Right kidney (tissue), 9 donors: ENCODE measurements at places on chromosomes 3 and 15.
A peak's percentile ranks its signal among the peaks of the same experiment; 100 is the strongest.

GRCh38 chr3:179608931-179609720 is 4.5 kb downstream of the NDUFB5 start:
- no peak for DNase-seq

GRCh38 chr3:38843898-38844297 is 27.9 kb upstream of the SCN10A start:
- no peak for DNase-seq

DNA sequence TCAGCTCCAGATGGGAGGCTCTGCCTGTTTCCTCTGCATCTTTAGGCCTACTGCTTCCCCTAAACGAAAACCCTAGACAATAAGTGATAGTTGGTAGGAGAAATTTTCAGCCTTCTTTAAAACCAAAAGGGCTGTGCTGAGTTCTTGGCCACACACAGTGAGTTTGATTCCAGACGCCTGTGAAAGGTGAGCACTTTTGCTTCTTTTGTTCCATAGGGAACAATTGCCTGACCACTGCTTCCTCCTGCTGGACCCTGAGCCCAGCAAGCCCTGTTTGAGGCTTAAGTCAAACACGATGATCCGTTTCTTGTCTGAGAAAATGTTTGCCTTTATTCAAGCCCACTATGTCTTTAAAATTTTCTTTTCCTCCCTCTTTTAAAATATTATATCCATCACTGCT is 493.9 kb downstream of the ZIC1 start:
- DNase-seq: no peak

- DNase-seq: no peak
These were observed 155.6 kb upstream of the STT3B start for GRCh38 chr3:31377045-31377642.

GRCh38 chr3:148957586-148957985 is 33.8 kb upstream of the GYG1 start:
- DNase-seq: no peak

DNA sequence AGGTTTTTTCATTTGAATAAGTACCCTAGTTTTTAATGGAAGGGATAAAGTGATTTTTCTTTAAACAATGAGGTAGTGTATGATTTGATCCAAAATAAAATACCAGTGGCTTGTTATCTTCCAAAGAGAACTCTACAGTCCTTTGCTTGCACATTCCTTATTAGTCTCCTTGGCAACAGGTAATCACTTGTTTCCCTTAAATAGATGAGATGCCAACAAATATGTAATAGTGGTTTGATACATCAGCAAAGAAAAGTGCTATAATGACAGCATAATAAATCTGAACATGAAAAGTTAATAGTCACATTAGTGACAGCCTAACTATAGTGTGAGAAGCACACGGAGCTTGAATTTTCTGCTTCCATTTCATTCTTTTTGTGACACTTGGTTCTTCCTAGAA is 360.2 kb downstream of the ZNF385D start:
- no peak for DNase-seq

DNA sequence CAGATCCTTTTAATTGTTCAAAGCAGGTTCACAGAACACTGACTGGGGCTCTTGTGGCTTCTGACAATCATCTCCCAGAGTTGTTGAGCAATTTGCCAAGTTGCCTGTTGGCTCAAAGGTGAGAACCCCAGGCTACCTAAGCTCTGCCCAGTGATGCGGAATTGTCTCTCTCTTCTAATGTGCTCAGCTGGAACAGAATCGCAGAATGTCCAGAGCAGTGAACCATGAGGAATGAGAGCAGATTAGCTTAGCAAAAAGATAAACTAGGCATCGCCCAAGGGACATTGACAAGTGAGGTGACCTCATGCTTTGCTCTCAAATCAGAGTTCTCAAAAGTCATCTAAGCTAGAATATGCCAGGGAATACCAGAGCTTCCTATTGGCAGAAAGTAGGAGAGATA is 148.1 kb downstream of the WDR76 start:
- DNase-seq: no peak

- peak; percentile 51 for DNase-seq
These were observed 2.3 kb upstream of the VPS18 start for GRCh38 chr15:40891810-40892446.

DNA sequence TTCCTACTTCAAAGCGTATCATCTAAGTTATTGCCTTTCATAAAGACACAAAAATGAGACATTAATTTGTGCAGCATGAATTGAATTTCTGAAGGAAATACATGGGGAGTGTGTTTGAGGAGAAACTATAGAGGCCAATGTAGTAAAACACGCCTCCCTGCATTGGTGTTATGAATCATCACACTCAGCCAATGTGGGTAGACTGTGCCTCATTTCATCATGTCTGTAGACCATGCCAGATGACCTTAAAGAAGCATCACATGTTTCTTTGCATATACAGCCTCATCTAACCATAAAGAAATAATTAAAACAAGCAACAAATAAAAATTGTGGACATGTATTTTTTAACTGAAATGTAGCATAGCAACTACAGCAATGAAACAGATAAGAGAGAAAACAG is 486.0 kb upstream of the ADAMTS9 start:
- no peak for DNase-seq

DNA sequence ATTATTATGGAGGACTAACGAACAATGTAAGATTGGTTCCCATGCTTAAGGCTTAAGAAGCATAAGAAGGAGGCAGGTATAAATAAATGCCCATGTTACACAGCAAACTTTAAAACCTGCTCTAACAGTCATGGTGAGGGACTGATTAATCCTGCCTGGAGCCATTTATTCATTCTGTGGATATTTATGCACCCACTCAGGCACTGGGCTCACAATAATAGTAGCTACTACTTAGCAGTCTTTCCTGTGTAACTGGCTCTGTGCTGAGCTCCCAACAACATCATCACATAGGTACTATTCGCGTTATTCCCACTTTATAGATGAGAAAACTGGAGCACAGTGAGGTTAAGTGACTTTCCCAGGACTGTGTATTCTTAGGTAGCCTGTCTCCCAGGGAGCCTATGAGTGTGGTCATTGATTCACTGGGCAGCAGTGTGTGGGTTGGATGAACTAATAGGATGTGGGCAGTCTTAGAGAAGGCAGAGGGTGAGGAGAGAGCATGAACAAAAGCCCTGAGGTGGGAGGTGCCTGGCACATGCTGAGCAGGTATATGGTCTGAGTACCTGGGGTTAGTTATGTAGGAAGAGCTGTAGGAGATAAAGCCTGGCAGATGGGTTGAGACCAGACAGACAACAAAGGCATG is 44.1 kb upstream of the UMPS start:
- no peak for DNase-seq

DNA sequence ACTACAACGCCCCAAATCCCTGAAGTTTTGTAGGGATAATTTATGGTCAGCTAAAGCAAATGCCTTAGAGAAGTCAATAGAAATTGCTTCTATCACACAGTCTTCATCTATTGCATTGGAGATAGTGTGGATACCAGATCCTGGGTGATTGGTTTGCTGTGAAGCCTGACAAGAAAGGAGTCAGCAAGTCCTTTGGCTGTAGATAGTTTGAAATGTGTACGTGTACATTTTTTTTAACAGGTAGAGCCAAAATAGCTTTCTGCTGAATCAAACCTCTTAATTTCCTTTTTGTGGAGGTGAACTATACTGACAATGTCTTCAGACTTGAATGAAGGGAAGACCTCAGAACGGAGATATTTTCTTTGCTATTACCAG is 312.3 kb downstream of the ZBBX start:
- DNase-seq: no peak

DNA sequence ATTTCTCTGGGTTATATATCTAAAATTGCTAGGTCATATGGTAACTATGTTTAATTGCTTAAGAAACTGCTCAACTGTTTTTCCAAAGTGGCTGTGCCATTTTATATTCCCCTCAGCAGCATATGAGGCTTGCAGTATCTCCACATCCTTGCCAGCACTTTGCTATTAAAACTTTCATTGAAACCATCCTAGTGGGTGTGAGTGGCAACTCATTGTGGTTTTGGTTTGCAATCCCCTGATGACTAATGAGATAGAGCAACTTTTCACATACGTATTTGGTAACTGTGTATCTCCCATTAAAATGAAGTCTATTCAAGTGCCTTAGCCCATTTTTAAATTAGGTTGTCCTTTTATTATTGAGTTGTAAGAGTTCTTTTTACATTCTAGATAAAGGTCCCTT is 17.3 kb downstream of the KPNA1 start:
- no peak for DNase-seq
